ENCODE measurements at places on chromosomes 13 and 19.

DNA sequence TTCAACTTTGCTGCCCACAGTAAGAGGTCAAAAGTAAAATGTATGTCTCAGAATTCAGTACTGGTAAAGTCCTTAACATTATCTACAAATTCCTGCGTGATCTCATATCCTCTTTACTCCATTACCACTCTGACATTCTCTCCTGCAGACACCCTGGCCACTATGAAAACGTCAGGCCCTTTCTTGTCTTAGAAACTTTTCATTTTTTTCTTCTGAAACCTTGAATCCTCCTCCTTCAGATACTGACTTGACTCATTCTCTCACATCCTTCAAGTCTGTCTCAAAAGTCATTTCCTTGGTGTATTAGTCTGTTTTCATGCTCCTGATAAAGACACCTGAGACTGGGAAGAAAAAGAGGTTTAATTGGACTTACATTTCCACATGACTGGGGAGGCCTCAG is 262.3 kb downstream of the POU4F1 start:
- DNase-seq = no peak

DNA sequence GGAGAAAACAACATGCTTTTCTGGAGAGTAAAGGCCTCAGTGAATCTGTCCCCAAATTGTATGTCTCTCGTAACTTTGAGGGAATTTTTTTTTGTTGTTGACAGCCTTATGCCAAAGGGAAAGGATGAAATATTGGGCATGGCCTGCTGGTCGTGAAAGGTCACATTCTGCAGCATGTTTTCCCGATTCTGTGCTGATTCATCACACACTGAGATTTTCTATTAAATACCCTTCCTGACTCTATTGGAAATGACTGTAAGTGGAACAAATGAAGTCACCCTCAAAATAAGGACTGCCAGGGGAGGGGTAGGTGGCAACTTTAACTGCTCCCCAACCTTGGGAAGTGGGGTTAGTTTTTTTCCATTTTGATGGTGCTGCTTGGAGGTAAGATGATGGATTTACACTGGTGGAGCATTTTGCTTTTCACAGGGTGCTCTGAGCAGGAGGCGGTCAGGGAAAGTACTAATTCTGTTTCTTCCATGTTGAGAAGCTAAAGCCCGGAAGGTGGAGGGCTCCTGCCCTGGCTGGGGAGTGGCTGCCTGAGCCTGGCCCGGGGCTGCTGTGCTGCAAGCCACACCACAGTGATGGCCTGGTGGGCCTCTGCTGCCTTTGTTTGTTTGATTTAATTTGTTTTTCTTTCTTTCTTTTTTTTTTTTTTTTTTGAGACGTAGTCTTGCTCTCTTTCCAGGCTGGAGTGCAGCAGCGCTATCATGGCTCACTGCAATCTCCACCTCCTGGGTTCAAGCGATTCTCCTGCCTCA is 116.8 kb upstream of the SPATA13 start:
- DNase-seq = no peak

- DNase-seq = no peak
Measured at GRCh38 chr13:34772881-34773280, 169.2 kb upstream of the NBEA start.

DNA sequence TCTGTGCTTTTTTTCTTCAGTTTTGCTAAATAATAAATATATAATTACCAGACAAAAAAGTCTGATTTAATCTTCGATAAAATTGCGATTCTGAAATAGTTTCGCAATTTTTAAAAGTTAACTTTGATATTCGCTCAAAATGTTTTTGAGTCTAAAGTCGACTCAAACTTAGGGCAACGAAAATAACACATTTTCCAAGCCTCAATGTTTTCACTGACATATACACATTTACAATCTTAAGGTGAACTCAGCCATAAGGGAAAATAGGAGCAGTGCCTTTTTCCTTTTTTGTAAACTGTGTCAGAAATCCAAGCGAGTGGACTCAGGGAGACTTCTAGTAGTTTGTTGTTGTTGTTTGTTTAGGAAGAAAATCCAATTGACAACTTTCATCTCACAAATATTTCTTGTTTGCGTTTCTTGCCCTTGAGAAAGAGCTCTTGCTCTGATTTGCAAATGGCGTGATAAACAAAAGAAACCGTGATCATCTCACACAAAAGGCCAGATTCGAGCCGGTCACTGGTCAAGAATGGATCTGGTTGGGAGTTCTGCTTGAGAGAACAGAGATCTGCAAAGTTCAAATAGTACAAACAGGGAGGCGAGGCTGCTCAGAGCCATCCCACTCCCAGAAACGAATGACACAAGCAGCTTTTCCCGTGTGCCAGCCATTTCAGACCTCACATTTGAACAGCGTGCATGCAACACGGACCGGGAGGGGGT is 2.1 kb downstream of the SOX21 start:
- DNase-seq = no peak

- DNase-seq = no peak
Measured at GRCh38 chr19:30743011-30743410, 370.8 kb downstream of the ZNF536 start.
